ENCODE measurements at places on chromosomes 6 and 20. TPM values are rescaled to one million over a fixed set of nuclear protein-coding genes. Genes with fewer than 3 reads are reported as not detected.

- H3K4me3 ChIP-seq = no peak overlapping the region
- no peaks in the 10 kb centered on the region for H3K27me3 ChIP-seq
- DNase-seq = no peak
- H3K36me3 ChIP-seq = no peaks in the 10 kb centered on the region
- H3K4me1 ChIP-seq = no peaks in the 10 kb centered on the region
These were observed 248.3 kb downstream of the GMPR start for GRCh38 chr6:16486661-16487060.

DNA sequence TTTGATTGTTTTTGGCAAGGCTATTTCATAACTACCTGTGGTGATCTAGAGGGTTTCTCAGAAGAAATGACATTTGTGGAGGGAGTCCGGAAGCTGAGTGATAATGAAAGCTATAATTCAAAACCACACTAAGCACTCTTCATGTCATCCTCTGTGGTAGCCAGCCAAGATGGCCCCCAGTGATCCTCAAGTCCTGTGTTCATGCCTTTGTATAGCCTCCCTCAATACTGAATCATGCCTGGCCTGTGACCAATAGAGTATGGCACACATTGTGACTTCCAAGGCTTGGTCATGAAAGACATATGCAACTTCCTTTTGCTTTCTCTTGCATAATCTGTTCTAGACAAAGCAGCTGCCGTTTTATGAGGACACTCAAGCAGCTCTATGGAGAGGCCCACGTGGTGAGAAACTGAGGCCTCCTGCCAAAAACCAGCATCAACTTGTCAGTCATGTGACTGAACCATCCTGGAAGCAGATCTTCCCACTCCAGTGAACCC is 12.8 kb upstream of the DNAAF9 start:
- no peaks in the 10 kb centered on the region for H3K36me3 ChIP-seq
- H3K27ac ChIP-seq = peak overlapping the region; percentile 65
- DNase-seq = peak; percentile 86
- H3K27me3 ChIP-seq = no peaks in the 10 kb centered on the region

- H3K4me1 ChIP-seq = no peaks in the 10 kb centered on the region
- DNase-seq = no peak
- H3K4me3 ChIP-seq = no peak overlapping the region
- no peak overlapping the region for H3K27ac ChIP-seq
These were observed 43.1 kb downstream of the MICA start for GRCh38 chr6:31446481-31446880.

- H3K4me3 ChIP-seq = peak within 1 kb of the TSS; percentile 65
- peak within 1 kb of the TSS; percentile 56 for H3K27ac ChIP-seq
- H3K36me3 ChIP-seq = no peaks in the 10 kb centered on the region
- peaks cover 12% of the 10 kb centered on the region for H3K4me1 ChIP-seq
These were observed at the start of gene ADA for GRCh38 chr20:44651684-44652423. ADA (minus strand) TSS chr20:44651699; CDS start chr20:44651607, 92 bp downstream.

DNA sequence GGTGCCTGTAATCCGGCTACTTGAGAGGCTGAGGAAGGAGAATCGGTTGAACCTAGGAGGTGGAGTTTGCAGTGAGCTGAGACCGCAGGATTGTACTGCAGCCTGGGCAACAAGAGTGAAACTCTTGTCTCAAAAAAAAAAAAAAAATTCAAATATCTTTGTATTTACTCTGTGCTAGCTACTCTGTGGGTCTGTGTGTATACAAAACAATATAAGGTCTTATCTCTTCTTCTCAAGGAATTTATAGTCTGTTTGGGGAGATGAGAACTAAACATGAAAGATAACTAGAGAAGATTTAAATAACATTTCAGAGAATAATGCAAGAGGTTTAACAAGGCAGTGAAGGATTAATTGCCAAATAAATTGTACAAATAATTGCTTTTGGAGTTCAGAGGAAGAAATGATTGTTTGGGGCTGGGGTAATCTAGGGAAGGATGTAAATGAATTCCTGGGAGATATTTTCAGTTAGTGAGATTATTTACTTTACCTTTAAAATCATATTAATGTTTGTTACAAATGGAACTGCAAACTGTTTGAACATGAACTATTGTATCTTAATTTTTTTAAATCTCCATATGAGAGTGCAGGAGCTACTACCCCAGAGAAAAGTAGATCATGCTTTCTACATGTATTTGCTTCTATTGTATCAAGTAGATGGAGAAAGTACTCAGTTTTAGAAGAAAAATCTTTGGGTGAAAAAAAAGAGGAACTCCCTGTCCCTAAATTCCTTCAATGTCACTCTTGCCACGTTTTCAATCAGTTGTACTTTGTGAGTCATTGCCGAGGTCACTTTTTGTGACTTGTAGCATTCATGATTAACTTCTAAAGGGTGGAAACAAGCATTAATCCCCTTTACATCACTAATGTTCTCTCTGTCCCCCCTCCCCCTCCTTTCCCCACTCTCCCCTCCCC is 39.0 kb downstream of the NCOA3 start:
- DNase-seq = peak; percentile 45
- no peaks in the 10 kb centered on the region for H3K27me3 ChIP-seq
- peaks cover 23% of the 10 kb centered on the region for H3K4me1 ChIP-seq
- H3K36me3 ChIP-seq = no peaks in the 10 kb centered on the region
- no peak overlapping the region for H3K4me3 ChIP-seq

DNA sequence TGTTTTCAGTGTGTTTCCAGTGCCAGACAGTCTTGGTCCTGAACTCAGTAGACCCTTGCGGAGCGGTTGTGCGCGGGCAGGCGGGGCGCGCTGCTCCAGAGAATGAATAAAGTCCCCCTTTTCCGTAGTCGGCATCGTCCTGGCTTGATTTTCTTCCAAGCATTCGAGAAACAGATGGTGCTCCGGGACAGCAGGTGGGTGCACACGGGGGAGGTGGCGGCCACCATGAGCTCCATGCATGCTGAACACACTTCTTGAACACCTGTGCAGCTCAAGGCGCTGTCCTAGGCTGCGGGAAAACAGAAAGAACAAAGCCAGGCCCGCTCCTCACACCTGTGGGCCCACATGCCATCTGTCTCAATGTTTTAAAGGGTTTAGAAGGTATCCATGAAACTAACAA is 125.2 kb downstream of the TAF4 start:
- H3K27me3 ChIP-seq = peaks cover 13% of the 10 kb centered on the region
- H3K4me1 ChIP-seq = no peaks in the 10 kb centered on the region
- H3K27ac ChIP-seq = no peak overlapping the region

DNA sequence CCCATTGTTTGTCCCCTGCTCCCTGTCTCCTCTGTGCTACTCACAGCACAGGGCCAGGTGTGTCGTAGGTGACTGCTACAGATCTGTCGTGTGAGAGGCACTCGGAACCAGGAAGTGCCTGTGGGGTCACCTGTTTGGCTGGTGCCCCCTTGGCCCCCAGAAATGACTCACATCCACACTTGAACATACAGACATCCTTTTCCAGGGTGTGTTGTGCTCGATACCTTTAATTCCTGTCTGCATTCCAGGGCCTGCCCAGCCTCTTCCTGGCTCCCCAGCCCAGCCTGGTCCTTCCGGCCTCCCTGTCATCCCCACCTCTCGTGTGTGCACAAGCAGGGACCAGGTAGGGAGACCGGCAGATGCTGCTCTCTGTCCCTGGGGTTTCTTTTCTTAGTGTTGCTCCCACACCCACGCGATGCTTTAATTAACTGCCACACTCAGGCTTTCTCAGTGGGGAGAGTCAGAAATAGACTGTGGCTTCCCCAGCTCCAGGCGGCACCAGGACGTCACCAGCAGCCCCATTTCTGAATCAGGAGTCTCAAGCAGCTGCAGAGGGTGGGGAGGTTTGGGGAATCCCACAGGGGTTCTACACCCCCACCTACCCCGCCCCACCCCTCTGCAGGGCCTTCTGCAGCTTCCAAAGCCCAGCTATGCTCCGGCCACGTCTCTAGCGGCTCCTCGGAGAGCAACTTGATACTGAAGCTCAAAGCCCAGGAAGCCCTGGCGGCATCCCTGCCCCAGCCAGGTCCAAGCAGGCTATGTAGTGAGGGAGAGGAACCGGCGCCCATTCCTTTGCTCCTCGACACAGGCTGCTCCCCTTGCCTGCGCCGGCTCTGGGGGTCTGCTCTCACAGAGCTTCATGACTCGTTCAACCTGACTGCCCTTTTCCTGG is 102.2 kb downstream of the SYCP2 start:
- no peak overlapping the region for H3K27ac ChIP-seq
- no peak overlapping the region for H3K4me3 ChIP-seq
- no peaks in the 10 kb centered on the region for H3K36me3 ChIP-seq

GRCh38 chr6:68328156-68328555 is 306.9 kb upstream of the ADGRB3 start:
- H3K27ac ChIP-seq = no peak overlapping the region
- H3K27me3 ChIP-seq = no peaks in the 10 kb centered on the region
- DNase-seq = no peak
- H3K36me3 ChIP-seq = no peaks in the 10 kb centered on the region
- H3K4me1 ChIP-seq = no peaks in the 10 kb centered on the region

DNA sequence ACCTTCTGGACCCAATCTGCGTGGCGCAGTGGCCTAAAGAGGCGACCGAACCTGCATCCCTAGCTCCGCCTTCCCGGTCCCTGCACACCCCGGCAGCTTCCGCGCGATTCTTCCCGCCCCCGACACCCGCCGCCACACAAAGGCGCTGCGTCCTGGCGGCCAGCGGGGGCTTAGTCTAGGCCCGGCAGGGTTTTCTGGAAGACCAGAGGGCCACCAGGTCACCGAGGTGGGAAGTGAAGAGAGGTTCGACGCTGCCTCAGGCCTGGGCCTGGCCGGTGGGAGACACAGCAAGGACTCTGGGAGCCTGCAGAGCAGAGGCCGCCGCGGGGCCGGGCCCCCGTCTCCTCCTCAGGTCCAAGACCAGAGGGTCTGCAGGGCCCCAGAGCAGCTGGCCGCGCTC is 154.9 kb downstream of the OR2B2 start:
- H3K27me3 ChIP-seq = no peaks in the 10 kb centered on the region
- no peaks in the 10 kb centered on the region for H3K4me1 ChIP-seq
- H3K4me3 ChIP-seq = no peak overlapping the region
- H3K27ac ChIP-seq = no peak overlapping the region

DNA sequence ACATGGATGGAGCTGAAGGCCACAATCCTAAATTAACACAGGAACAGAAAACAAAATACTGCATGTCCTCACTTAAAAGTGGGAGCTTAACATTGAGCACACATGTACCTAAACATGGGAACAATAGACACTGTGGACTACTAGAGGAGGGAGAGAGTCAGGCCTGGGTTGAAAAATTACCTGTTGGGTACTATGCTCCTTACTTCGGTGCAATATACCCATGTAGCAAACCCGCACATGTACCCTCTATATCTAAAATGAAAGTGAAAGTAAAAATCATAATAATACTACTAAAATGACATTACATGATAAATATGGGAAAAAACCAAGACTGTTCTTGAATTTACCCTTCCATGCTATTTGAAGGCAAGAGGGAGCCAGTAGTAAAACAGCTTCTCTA is 1273.8 kb upstream of the ADGRB3 start:
- no peak for DNase-seq
- no peaks in the 10 kb centered on the region for H3K4me1 ChIP-seq
- no peak overlapping the region for H3K27ac ChIP-seq
- H3K27me3 ChIP-seq = no peaks in the 10 kb centered on the region
- H3K36me3 ChIP-seq = no peaks in the 10 kb centered on the region

DNA sequence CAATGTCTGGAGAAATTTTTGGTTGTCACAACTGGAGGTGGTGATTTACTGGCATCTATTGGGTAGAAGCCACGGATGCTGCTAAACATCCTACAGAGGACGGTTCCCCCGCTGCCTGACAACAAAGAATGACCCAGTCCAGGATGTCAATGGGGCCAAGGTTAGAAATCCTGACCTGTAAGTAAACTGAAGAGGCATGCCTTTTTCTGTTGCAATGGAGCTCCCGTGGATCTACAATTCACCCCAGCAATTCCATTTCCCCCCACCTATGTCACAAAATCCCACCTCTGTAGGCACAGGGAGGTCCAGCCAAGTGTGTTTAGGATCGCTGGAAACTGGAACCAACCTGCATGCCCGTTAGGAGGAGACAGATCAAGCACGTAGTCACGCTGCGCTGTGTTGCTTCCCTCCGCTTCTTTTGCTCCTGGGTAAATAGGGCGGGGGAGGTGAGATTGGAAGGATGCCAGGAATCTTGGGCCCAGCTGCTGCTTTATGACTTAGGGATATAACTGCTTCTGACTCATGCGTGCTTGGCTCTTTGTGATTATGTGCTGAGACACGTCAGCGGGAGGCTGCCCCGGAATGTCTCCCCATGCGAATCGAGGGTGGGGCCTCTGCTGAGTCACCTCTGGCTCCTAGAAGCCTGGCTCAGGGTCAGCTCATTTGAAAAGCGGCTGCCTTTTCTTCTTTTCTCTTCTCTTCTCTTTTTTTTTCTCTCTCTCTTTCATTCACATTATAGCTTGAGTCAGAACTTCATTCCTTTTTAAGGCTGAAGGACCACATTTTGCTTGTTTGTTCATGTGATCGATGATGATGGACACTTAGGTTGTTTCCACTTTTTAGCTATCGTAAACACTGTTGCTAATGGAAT is 12.4 kb upstream of the PEDS1 start:
- peak; percentile 99 for DNase-seq
- no peaks in the 10 kb centered on the region for H3K36me3 ChIP-seq
- peaks cover 22% of the 10 kb centered on the region for H3K4me1 ChIP-seq
- H3K27me3 ChIP-seq = no peaks in the 10 kb centered on the region
- peak overlapping the region; percentile 41 for H3K4me3 ChIP-seq

- no peaks in the 10 kb centered on the region for H3K27me3 ChIP-seq
- H3K27ac ChIP-seq = no peak overlapping the region
- peaks cover 14% of the 10 kb centered on the region for H3K4me1 ChIP-seq
- H3K4me3 ChIP-seq = no peak overlapping the region
- no peak for DNase-seq
These were observed 41.8 kb downstream of the CYP24A1 start for GRCh38 chr20:54131675-54132611.

DNA sequence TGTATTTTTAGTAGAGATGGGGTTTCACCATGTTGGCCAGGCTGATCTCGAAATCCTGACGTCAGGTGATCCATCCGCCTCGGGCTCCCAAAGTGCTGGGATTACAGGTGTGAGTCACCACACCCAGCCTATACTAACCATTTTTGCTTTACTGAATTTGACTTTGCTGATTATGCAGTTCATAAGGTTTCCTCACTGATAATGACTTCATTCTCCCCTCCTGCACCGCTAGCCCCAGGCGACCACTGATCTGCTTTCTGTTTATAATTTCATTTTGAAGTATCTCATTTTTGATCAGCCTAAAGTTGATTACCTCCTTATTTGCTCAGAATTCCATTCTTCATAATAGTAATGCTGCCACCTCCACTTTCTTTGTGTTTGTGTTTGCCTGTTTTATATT is 48.7 kb upstream of the FAM83D start:
- no peaks in the 10 kb centered on the region for H3K36me3 ChIP-seq
- H3K27me3 ChIP-seq = peaks cover 56% of the 10 kb centered on the region
- DNase-seq = no peak
- H3K4me1 ChIP-seq = no peaks in the 10 kb centered on the region
- no peak overlapping the region for H3K27ac ChIP-seq

- no peak overlapping the region for H3K27ac ChIP-seq
- no peak for DNase-seq
These were observed 43.9 kb downstream of the ATXN1 start for GRCh38 chr6:16717275-16717942.

- H3K27ac ChIP-seq = no peak overlapping the region
- H3K4me3 ChIP-seq = no peak overlapping the region
- no peak for DNase-seq
- no peaks in the 10 kb centered on the region for H3K27me3 ChIP-seq
- H3K4me1 ChIP-seq = no peaks in the 10 kb centered on the region
These were observed 11.9 kb downstream of the NQO2 start for GRCh38 chr6:3011592-3011991.

CDH4 gene
- total RNA-seq = 6.1 TPM

POM121L2 gene
- not detected for total RNA-seq

DEFB115 gene
- total RNA-seq = not detected

ACOT13 gene
- 31.2 TPM for total RNA-seq

SUMO4 gene
- total RNA-seq = 2.8 TPM

MRPL14 gene
- 78.8 TPM for total RNA-seq

All from A673 (cell line).